ENCODE measurements at places on chromosomes 7 and 10.

DNA sequence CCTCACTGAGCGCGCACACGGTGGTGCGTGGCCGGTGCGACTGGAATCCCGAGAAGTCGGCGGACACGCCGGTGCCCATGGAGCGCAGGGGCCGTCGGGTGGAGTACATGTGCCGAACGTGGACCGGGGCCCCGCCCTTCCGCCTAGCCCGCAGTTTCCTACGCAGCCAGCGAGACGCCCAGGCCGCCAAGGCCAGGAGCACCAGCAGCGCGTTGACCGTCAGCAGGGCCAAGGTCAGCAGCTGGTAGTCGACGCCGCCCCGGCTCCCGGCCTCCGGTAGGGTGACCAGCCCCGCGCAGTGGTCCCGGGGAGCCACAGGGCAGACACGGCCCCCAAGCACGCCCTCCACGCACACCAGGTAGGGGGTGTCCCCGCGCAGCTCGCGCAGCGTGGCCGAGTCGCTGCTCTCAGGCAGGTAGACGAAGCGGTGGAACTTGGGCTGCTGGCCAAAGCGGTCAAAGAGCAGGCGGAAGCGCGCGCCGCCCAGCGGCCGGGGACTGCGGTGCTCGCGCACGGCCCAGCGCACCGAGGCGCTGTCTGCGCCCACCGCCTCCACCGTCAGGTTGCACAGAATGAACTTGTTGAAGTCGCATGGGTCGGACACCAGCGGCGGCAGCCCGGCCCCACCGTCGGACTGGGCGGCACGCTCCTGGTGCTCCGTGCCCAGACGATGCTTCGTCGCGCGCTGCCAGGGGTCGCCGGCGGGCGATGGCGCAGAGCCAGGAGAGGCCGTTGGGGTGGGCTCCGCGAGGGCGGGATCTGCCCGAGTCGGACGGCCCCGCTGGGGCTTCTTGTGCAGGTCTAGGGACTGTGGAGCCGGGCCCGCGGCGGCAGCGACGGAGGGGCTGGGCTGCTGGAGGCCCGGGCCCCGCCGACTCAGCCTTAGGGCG, 2.2 kb downstream of the TRIL start:
- peak; percentile 49 for DNase-seq

- no peak for DNase-seq
Measured at GRCh38 chr10:87090779-87091178, 3.9 kb downstream of the GLUD1 start.

DNA sequence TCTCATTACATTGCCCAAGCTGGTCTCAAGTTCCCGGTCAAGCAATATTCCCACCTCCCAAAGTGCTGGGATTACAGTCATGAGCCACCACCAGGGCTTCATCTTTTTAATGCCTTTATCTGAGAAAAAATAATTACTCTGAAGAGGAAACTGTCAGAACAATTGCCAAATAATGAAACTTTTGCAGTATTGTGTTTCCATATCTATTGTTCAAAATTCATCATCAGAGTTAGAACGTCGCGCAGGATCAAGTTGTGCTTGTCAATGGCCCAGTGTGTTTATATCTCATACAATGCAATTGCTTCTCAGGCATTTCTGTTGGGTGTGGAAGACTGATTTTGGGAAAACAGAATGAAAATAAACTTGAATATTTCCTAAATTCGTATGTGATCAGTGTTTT, 143.1 kb downstream of the ARID5B start:
- no peak for DNase-seq

DNA sequence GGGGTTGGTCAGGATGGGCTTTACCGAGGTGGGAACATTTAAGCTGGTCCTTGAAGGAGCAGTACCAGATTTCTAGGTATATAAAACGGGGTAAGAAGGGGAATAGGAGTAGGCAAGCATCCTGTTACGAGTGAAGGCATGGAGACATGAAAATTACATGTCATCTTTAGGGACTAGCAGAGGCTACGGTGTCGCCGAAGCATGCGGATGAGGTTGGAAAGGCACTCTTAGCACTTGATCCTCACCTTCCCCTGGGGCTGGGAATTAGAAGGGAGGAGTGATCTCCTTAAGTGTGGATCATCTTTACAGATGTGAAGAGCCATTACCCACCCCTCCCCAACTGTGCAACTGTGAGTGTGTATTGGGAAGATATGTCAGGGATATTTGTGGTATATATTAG, 13.8 kb upstream of the ZRANB1 start:
- no peak for DNase-seq

GRCh38 chr10:16297069-16297468, 139.7 kb upstream of the PTER start:
- no peak for DNase-seq

- DNase-seq, result no peak
Measured at GRCh38 chr10:49518566-49518965, 20.4 kb downstream of the ERCC6 start.

GRCh38 chr10:5697342-5697741, 12.7 kb downstream of the TASOR2 start:
- DNase-seq, result no peak

DNA sequence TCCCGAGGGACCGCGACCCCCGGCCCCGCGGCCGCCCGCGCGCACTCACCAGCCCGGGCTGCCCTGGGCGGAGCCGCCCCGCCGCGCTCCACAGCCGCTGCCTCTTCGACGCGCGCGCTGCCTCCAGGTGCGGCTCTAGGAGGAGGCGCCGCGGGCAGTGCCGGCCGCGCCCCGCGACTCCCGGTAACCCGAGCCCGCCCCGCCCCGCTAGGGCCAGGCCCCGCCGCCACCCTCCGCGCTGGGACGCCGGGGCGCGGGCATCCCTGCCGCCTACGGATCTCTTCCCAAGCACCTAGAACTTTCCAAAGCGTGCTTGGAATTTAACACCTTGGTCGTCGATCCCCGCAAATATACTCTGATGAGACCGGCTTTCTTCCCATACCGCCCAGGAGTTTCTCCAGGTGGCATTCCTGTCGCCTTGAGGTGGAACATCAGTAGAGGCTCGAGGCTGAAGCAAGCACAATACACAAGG, at the start of gene SLC26A5:
Gene SLC26A5 (minus strand): TSS at position 159 of the 472 bp plus-strand sequence. CDS start 24,693 bp downstream, outside the sequence.
- no peak for DNase-seq

Data from NCI-H1694 treated with DMSO at 0.1 percent for 48 hours (cell line).